ENCODE measurements at places on chromosomes 2 and 18.

DNA sequence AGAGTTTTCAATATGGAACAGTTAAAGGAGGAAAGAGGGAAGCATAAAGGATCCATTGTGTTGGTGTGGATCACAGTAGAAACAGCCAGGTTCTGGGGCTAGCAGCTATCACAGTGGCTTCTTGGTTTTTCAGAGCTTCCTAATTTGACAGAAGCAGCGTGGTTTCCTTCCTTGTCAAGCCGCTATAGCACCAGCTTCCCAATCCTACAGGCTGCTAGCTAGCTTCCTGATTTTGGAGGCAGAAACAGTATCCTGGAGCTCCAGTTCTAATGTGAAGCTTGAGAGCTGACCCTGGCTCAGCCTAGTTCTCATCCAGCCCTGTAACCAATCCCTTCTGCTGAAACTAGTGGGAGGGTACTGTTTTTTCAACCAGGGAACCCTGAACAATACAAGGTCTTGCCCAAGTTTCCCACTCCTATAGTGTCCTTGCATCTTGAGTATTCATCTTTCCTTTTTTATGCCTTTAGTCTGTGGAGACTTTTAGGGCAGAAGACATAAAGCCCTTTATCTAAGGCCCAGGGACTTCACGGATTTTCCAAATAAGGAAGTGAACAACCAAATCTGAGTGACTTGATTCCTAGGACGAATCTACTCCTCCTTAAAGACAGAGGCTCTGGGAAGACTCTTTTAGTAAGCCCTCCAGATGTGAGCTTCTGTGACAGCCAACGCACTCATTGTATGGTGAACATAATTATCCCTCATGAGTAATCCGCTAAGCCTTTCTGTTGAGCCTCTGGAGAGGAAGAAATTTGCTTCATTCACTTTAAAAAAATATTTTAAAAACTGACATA is 33.8 kb downstream of the CCDC93 start:
- no peak for DNase-seq

DNA sequence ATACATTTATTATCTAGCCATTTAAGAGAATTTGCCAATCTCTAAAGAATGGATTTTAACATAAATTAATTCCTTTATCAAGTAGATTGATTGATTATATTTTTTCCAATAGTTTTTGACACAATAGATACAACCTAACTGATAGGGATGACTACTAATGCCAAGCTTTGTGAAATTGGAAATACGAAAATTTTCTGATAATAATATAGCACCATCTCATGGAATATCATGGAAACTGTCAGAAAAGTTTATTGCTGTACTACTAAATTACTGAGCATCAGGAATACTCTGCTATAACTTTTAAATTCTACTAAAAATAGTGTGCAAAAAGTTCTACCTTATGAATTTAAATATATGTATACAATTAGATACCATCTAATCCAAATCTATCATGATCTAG is 101.8 kb upstream of the MAP2 start:
- no peak for DNase-seq

DNA sequence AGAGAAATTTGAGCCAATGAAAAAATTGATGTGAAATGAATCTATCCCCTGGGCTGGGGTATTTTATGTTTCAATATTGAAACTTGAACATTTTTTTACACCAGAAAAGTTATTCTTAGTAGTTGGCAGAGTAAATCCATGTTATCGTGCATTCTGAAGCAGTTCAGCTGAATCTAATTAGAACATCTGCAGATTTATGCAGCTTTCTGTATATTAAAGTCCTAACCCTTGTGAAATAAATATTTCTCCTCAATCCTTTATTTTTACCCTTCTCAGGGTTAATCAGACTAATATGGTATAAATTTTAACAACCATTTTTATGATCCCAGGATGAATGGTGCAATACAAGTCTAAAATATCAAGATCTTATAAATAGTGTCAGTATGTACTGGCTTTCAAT is 69.5 kb downstream of the CDH20 start:
- DNase-seq: no peak

GRCh38 chr2:197360744-197361156 is 50.2 kb upstream of the ANKRD44 start:
- DNase-seq: no peak

GRCh38 chr2:46029332-46029811 is 267.8 kb upstream of the EPAS1 start:
- no peak for DNase-seq

DNA sequence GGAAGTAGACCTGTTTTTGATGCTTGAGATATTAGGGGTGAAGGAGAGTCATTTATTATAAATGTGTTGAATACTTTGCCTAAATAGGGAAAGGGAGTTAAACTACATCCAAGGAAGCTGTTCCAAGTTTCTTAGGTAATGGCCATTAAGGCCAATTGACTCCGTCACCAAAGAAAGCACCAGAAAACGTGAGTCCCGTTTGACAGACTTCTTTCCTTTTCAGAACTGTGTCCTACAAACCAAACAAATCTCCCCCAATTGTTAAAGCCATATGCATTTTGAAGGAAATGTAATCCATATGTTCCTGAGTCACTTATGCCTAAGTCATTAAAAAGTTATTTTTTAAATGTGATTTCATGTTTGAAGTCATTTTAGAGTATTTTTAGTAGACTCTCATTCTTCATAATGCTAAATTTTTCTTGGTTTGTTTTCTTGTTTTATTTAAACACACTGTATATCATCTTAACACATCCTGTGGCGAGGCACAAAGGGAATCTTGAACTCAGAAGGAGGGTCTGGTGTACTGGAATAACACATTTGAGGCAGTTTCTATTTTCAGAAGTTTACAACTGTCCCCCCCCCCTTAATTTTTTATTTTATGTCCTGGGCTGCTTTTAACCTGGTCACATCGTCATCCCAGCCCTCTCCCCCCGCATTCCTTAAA is 133.7 kb downstream of the RHBDD1 start:
- DNase-seq: no peak

DNA sequence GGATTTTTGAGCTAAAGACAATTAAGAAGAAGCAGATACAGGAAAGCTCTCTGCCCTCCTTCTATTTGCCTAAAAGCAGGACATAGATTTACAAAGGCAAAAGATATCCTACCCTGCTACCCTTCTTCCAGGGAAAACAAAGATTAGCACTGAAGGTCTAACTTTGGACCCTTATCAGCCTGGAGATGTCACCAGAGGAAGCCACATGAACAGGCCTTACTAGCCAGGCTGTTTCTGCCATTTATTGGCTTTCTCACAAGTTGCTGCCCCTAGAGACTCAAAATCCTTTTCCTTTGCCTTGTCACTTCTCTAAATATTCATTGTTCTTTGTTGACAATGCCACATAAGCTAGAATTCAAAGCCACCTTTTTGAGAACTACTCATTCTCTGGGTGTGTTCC is 147.3 kb downstream of the B3GNT2 start:
- DNase-seq: no peak

- peak; percentile 94 for DNase-seq
These were observed 26.8 kb downstream of the THAP4 start for GRCh38 chr2:241609859-241610793.

- no peak for DNase-seq
These were observed 35.5 kb upstream of the PTMA start for GRCh38 chr2:231672617-231673347.

GRCh38 chr2:109542384-109542783 is 71.4 kb downstream of the SEPTIN10 start:
- DNase-seq: no peak

DNA sequence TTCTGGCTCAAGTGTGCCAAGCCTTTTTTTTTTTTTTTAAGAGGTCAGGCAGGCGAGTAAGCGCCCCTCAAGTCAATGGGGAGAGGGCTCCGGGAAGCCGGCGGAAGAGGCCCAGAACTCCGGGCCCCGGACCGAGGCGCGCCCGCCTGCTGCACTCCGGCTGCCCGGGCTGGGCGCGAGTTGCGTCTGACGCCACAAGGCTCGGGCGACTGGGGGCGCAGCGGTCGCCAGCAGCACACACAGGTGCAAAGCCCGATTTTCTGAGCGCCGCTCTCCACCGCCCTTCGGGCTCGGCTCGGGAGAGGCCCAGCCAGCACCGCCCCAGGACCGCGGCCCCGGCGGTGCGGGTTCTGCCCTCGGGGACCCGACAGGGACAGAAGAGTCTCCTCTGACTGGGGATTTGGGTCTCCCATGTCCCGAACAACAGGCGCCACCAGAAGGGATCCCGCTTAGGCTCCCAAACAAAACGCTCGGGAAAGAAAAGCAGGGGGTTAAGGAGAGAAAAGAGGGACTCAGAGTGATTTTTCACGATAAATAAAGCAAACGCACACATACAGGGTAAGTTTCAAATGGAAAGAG is 787 bp downstream of the ERBB4 start:
- no peak for DNase-seq

DNA sequence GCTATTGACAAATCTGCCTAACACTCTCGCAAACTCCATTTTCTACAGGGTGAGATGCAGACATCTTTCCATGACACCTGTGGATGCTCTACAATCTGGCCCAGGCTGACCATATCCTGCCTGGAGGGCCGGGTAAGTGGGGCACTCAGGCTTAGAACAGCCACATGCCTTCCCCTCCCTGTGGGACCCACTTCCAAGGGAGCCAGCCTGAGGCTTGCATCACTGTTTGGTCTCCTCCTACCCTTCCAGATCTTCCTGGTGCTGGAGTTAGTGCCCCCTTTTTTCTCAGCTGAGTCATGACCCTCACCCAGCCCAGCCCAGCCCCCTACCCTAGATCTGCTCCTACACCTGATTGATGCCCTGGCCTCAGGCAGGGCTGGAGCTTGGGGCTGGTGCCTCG is 150.2 kb upstream of the MSH6 start:
- no peak for DNase-seq

- peak; percentile 40 for DNase-seq
These were observed 2.4 kb upstream of the AAK1 start for GRCh38 chr2:69645921-69646320.

GRCh38 chr2:26619521-26619951 is 21.6 kb downstream of the CIB4 start:
- no peak for DNase-seq

- DNase-seq: no peak
These were observed 329.9 kb downstream of the TRIB2 start for GRCh38 chr2:13046557-13047165.

GRCh38 chr2:120219766-120220165 is 3.4 kb downstream of the TMEM185B start:
- no peak for DNase-seq

GRCh38 chr2:136363470-136363869 is 245.5 kb upstream of the CXCR4 start:
- DNase-seq: no peak

DNA sequence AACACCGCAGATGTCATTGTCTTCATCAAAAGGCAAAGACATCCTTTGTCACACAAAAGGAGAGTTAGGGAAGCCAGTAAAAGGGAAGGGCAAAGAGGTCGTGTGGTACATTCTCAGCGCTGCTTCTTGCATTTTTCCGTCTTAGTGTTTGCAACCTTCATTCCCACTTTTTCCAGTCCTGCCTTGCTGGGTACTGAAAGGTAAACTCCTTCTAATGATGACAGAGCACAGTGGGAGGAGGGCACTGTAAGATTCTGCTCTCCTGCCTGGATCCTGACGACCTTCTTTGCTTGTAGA is 424.3 kb upstream of the MEX3C start:
- DNase-seq: no peak

DNA sequence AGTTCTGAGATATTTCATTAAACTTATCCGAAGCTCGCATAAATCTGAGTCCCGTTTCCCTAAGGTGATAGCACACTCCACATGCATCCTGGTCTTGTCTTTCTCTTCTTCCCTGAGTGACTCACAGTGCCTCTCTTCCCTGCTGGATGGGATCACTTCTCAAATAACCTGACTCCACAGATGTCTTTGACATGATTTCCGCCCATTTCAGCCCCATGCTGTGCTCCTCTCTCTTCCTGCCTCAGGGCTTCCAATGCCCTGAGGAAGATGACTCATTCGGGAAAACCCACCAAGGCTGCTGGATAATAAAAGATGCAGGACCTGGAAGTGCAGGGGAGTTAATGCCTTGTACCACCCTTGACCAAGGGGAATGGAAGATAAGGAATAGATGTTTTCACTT is 441.7 kb upstream of the SOX11 start:
- DNase-seq: no peak

DNA sequence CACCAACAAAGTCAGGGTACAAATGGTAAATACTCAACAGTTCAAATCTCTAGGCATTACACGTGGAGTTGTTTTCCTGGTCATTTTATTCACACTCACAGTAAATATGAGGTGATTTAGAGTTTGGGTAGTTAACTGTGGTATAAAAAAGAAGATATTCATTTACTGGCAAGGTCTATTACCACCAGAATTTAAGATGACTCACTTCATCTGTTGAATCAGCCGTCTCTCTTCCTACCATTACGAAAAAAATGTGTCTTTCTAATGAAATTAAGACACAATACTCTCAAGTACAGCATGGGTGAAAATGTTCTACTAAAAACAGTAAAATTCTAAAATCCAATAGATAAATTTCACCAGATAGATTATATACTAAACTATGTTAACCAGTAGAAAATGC is 21.0 kb upstream of the GPR75 start:
- no peak for DNase-seq

GRCh38 chr2:158797963-158798700 is 3.0 kb downstream of the DAPL1 start:
- no peak for DNase-seq

DNA sequence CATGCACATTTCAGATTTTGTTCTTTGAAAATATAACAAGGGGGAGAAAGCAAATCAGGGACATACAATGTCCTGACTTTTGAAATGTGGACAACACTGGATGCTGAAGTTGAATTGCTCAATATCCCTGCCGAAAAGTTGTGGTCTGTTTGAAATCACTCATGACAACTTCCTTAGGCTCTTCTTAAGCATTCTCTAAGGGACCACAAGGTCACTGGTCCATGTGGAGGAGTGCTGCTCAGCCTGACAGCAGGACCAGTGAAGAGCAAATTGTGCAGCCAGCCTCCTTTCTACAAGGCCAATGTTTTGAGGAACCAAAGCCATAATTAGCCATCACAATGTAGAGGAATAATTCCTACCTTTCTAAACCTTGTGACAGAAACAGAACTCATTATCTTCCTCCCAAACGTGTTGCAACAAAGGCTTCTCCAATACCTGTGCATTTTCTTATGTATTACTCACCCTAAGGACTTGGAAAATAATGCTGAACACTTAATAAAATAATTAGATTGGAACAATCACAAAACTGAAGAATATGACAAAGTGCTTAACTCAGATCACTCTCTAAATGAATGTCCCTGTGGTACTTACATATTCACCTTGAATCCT is 1477.6 kb upstream of the NXPH2 start:
- no peak for DNase-seq

GRCh38 chr18:55300421-55300935 is 287.5 kb downstream of the TCF4 start:
- no peak for DNase-seq

DNA sequence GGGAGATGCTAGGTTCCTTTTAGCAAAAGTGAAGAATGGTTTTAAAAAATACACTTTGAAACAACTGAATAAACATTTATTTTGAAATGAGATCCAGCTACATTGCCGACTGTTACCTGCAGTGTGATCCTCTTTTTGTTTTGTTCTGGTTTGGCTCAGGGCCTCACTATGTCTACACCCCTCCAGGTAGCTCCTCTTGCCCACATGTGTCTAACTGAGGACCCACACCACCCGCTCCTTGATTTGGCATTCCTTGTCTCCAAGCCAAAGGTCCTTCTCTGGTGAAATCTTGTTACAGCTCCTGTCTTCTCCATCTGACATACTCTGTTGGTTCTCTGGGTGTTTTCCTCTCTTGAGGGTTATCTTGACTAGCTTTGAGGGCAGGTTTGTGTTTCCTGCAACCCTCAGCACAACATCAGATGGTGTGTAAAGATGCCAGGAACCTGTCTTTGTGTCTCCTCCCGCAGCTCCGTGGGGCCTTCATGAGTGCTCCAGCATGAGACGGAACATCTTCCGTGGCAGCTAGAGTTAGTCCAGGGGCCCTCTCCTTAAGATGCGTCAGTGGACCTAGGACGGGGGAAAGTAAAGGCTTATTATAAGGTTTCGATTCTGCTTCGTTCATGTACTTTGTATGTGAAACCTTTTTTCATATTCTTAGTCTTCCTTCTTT is 32.1 kb downstream of the MAP4K4 start:
- peak; percentile 43 for DNase-seq

Measured in activated CD4-positive, alpha-beta memory T cell treated with anti-CD3 and anti-CD28 coated beads for 36 hours (primary cell).